ENCODE measurements at places on chromosomes 4 and X.

DNA sequence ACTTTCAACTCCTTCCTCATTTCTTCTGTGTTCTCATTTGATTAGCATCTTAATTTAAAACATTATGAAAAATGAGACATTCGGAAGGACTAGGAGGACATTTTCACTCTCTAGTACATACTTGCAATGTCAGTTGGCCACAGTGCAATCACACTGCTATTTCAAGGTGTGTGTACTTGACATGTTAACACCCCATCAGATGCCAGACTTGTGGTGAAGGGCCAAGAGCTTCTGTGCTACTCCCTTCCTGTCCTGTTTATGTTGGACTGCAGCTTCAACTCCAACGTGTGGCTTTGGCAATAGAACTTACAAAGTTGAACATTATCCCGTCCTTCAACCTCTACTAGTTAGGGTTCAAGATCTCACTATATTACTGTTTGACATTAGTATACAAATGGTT, 221.0 kb downstream of the PALLD start:
- peak; percentile 40 for DNase-seq

- peak; percentile 48 for DNase-seq
Observed at GRCh38 chr4:52868133-52868532, 6.0 kb downstream of the RASL11B start.

DNA sequence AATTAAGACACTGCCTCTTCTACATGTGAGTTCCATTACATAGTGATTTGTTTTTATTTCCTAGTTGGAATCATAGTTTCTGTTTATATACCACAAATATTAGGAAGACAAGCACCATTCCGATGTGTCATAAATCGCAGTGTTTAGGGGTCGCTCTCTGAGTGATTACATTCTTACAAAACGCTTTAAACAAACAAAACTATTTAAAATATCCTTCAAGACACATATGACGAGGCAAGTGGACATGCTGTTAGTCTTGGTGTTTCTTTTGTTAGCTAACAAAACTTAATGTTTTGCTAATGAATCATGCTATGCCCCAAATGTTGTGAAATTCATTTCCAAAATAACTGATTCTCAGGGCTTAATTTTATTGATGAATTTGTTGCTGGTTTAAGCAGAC, 1219.3 kb upstream of the PRKX start:
- no peak for DNase-seq

DNA sequence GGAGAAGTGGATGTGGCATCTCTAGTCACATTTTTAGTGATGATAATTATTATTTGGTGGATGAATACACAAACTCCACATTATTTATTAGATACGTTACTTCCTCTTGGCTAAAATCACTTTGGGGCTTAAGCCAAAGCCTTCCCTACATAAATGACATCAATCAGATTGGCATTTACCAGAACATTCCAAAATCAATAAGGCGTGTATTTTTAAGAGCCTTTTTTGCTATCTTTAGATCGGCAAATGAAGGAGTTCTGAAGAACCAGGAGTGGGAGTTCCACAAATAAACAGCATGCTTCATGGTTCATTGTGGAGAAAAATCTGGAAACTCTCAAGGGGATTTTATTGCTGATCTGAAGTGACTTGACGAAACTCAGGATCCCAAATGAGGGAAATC, 89.7 kb downstream of the AMELX start:
- DNase-seq = no peak

GRCh38 chr4:58566260-58566659, 1456.1 kb upstream of the IGFBP7 start:
- DNase-seq = no peak

- DNase-seq = no peak
Observed at GRCh38 chr4:86286726-86287125, 73.1 kb downstream of the MAPK10 start.

DNA sequence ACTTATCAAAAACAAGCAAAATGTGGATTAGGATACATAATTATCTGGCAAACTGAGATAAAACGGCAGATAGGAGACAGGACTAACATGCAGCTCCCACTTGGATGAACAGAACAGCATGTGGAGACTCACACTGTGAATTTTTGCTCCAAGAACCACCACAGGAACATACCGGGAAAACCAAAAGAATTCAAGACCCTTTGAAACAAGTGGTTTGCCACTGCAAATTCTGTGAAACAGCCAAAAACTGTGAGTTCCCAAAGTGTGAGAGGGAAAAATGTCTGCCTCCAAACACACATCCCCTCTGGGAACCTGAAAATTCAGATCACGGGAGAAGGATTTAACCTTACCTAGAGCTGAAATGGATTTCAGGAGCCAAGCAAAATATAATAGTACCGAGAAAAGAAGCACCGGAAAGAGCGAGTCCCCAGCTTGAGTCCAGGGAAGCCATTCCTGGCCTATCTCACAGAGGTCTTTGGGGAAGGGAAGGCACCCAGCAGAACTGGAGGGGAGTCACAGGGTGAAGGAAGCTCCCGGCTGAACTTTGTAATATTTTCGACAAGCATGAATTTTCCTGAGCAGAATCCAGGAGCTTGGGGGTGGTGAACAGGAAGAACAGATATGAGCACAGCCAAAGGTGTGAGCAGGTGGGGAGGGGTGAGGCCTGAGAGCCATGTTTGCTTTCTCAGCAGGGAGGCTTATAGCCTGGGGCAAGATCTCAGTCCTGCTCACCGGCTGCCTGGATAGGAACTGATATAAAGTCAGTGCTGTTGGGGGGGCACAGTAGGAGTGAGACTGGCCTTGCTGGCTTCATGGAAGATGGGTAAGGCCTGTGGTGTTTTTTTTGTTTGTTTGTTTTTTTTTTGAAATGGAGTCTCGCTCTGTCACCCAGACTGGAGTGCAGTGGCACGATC, 23.9 kb downstream of the MANBA start:
- DNase-seq = no peak

GRCh38 chrX:74452199-74452481, 30.8 kb downstream of the SLC16A2 start:
- DNase-seq = no peak

DNA sequence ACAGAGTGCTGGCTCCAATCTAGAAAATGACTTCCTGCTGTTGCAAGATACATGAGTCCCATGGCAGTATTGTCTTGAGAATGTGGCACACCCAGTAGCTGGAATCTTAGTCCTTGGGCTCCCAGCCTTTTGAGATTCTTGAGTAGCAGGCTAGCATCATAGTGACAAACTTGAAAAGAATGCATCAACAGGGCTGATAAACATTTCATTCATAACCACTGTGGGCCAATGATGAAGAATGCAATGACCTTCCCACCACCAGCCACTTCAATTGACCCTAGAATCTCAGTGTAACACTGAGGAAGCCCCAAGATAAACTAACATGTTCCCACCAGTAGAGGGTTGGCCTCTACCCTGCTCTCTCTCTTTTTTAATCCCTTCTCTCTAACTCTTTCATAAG, 329.3 kb downstream of the GBA3 start:
- DNase-seq = no peak

DNA sequence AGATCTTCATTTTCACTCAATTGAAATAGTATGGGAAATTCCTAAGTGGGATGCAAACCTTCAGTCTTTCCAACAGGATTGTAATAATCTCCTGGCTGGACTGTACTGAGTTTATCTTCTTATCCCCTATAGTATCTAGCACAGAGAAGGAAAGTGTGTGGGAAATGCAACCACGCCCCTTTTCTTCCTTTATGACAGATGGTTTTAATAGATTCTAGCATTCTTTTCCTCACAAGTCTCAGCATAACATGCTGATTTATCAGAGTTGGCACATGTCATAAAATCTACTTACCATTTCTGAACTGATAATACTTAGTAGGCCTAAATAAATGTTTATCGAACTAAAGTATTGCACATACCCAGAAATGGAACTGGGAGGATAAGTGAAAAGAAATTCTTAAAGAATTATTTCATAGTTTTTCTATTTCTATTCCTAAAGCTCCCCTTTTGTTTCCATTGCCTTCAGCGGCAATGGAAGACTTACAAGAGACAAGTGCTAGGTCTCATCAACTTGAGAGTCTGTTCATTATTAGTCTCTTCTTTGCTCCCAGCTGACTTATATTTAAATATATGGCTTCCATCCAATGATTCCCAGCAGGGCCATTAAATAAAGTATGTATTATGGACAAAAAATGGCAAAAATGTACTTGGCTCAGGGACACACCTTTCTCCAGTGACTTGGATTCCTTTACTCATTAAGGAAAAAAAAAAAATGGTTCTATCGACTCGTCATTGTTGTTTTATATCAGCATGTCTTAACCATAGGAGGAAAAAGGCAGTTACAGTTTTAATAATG, 484.5 kb downstream of the IL1RAPL1 start:
- no peak for DNase-seq

Data from femur (tissue), 1 donor.